ENCODE measurements at places on chromosomes 7 and 10. TPM values are rescaled to one million over a fixed set of nuclear protein-coding genes. Genes with fewer than 3 reads are reported as not detected.

DNA sequence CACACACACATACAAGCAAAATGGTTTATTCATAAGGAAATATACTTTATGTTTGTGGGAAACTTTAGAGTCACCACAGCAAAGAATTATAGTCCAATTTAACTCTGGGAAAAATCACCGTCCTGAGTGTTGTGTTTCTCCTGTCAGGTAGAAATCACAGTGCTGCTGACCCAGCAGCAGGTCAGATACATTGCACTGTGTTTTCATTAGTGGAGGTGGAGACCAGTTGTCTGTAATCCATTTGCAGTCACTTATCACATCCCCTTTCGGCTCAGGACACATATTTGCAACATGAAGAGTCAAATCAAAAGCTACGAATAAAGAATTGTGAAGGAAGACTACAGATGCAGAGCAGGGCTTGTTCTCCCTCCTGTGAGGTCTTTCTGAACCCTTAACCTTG lies 799.6 kb downstream of the GRM8 start:
- no peak overlapping the region for H3K4me3 ChIP-seq

- H3K27ac ChIP-seq, result peak overlapping the region; percentile 9
- no peak overlapping the region for H3K4me3 ChIP-seq
- H3K27me3 ChIP-seq, result no peaks in the 10 kb centered on the region
Observed at GRCh38 chr7:99398891-99399445, 9.4 kb downstream of the PDAP1 start.

The ITGA8 gene
- total RNA-seq, result 1.7 TPM

GRCh38 chr7:108015740-108016139 lies 12.8 kb upstream of the LAMB1 start:
- H3K4me3 ChIP-seq, result no peak overlapping the region
- H3K36me3 ChIP-seq, result no peaks in the 10 kb centered on the region
- peaks cover 30% of the 10 kb centered on the region for H3K4me1 ChIP-seq
- no peak for DNase-seq

DNA sequence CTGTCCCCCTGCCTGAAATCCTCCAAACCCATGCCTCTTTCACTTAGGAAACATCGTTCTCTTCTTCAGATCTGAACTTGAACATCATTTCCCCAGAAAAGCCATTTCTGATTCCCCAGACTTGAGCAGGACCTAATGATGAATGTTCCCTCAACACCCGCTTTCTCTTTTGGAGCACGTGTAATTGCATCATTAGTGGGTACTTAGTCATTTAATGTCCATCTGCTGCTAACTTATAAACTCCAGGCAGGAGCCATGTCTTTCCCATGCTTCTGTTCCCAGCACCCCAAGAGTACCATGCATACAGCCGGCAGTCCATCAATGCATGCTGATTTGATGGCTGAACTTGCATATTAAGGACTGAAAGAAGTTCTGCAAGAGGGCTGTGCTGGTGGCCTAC lies 36.5 kb upstream of the ECHDC3 start:
- no peak overlapping the region for H3K4me3 ChIP-seq
- H3K4me1 ChIP-seq, result no peaks in the 10 kb centered on the region
- H3K27ac ChIP-seq, result no peak overlapping the region
- H3K36me3 ChIP-seq, result no peaks in the 10 kb centered on the region
- H3K27me3 ChIP-seq, result peaks cover 20% of the 10 kb centered on the region
- no peak for DNase-seq

DNA sequence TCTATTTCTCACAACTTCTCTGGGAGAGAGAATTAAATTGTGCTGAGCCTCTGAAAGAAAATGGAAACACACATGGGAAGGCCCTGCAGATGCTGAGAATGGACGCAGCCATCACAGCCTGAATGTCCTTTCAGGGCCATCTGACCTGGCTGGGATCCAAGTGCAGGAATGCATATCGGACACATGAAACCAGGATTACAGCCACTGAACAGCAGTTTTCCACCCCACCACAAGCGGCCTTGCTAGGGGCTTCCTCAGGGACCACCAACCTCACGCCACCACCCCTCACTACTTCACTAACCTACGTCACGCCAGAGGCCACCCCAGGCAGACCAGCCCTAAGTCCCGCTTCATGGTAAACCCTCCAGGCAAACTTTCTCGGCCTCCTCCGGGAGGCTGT lies 103.3 kb downstream of the DIP2C start:
- H3K27me3 ChIP-seq, result no peaks in the 10 kb centered on the region
- H3K27ac ChIP-seq, result no peak overlapping the region
- no peak for DNase-seq
- no peak overlapping the region for H3K4me3 ChIP-seq

The PDK4 gene
- 325 TPM for total RNA-seq

DNA sequence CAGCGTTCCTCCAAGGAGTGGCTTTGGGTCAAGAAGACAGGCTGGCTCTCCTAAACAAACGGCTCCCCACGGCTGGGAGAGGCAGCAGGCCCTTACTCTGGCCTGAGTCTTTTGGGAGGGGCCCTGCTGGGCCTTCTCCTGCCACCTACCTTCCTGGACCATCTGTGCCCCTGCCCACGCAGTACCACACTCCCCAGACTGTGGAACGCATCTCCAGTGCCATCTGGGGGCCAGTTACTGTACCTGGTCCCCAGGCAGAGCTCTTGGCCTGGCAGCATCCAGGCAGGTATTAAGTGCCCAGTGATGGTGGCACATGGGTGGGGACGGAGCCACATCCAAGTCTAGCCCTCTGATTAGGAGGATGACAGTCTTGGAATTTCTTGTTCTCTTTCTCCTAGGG lies 14.4 kb downstream of the ALKBH4 start:
- peaks cover 4% of the 10 kb centered on the region for H3K4me1 ChIP-seq
- H3K27me3 ChIP-seq, result no peaks in the 10 kb centered on the region
- peaks cover 20% of the 10 kb centered on the region for H3K36me3 ChIP-seq
- no peak overlapping the region for H3K27ac ChIP-seq

The SPDYE8 gene
- not detected for total RNA-seq

The PDE6C gene
- not detected for total RNA-seq

DNA sequence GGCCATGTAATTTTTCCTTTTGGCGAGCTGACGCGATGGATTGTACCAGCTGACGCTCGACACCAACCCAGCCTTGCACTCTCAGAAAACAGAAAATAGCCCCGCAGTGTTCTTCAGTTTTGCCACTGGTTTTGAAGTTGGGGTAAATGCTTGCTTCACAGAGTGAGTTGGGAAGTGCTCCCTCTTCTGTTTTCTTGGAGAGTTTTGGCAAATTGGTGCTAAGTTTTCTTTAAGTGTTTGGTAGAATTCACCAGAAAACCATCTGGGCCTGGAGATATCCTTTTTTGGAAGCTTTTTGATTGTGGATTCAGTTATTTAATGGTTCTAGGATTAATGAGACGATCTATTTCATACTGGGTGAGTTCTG lies 252.8 kb downstream of the ELFN1 start:
- no peak overlapping the region for H3K4me3 ChIP-seq

- no peaks in the 10 kb centered on the region for H3K4me1 ChIP-seq
- no peaks in the 10 kb centered on the region for H3K27me3 ChIP-seq
- no peaks in the 10 kb centered on the region for H3K36me3 ChIP-seq
- H3K27ac ChIP-seq, result no peak overlapping the region
Observed at GRCh38 chr10:44422570-44423101, 37.7 kb upstream of the CXCL12 start.

- no peaks in the 10 kb centered on the region for H3K36me3 ChIP-seq
- H3K4me3 ChIP-seq, result no peak overlapping the region
- H3K4me1 ChIP-seq, result no peaks in the 10 kb centered on the region
- DNase-seq, result no peak
- peaks cover 22% of the 10 kb centered on the region for H3K27me3 ChIP-seq
- H3K27ac ChIP-seq, result no peak overlapping the region
Observed at GRCh38 chr10:93095225-93095624, 21.5 kb downstream of the CYP26A1 start.

The CFAP58 gene
- total RNA-seq, result 3.5 TPM

GRCh38 chr10:86225103-86225782 lies 141.4 kb downstream of the GRID1 start:
- no peak overlapping the region for H3K27ac ChIP-seq
- no peaks in the 10 kb centered on the region for H3K4me1 ChIP-seq
- H3K36me3 ChIP-seq, result no peaks in the 10 kb centered on the region
- H3K4me3 ChIP-seq, result no peak overlapping the region

DNA sequence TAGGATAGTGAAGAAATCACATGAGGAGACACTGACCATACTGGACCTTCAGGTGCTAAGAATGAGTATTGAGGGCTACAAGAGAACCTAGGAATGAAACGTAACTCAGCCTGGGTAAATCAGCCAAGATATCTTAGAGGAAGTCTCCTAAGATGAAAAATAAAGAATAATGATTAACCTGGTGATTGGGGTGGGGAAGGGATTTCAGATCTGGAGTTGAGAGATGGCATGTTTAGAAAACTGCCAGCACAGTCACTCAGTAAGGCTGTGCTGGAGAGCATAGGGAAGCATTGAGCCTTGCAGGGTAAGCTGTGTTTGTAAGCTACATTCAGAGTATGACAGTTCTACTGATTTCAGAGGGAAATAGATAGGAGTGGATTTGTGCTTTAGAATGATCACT lies 1.9 kb upstream of the MALRD1 start:
- no peak overlapping the region for H3K27ac ChIP-seq
- H3K4me1 ChIP-seq, result no peaks in the 10 kb centered on the region
- H3K36me3 ChIP-seq, result no peaks in the 10 kb centered on the region
- H3K4me3 ChIP-seq, result no peak overlapping the region
- no peaks in the 10 kb centered on the region for H3K27me3 ChIP-seq

The DLX6 gene
- not detected for total RNA-seq

DNA sequence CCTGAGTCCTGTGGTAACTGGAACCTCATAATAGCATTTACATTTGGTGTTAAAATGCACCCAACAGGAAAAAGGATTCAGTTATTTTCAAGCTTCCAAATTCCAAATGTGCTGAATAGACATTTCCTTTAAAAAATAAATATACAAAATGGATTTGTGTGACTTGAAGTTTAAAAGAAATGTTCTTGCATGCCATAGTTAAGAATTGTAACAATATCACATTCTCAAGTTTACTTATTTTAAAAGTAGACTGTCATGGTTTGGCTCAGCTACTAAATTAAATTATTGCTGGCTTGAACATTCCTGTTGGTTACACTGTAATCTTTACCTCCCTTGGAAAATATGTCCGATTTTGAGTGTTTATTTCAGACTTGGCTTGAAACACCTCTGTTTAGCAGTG lies 31.5 kb downstream of the BICC1 start:
- H3K36me3 ChIP-seq, result no peaks in the 10 kb centered on the region
- H3K4me1 ChIP-seq, result no peaks in the 10 kb centered on the region
- no peak overlapping the region for H3K4me3 ChIP-seq

The PAX4 gene
- total RNA-seq, result not detected

- DNase-seq, result no peak
- H3K36me3 ChIP-seq, result no peaks in the 10 kb centered on the region
- no peaks in the 10 kb centered on the region for H3K27me3 ChIP-seq
- H3K4me1 ChIP-seq, result no peaks in the 10 kb centered on the region
- no peak overlapping the region for H3K4me3 ChIP-seq
Observed at GRCh38 chr7:70285854-70286253, 687.6 kb downstream of the AUTS2 start.

The ADCYAP1R1 gene
- 2.5 TPM for total RNA-seq

- no peak overlapping the region for H3K27ac ChIP-seq
- peaks cover 14% of the 10 kb centered on the region for H3K27me3 ChIP-seq
- no peak for DNase-seq
- H3K4me3 ChIP-seq, result no peak overlapping the region
Observed at GRCh38 chr10:80718024-80718423, 180.3 kb downstream of the SH2D4B start.

GRCh38 chr7:43112941-43113621 lies 634 bp downstream of the HECW1 start:
- H3K36me3 ChIP-seq, result no peaks in the 10 kb centered on the region
- H3K4me3 ChIP-seq, result peak overlapping the region; percentile 64
- peak; percentile 13 for DNase-seq
- peaks cover 99% of the 10 kb centered on the region for H3K27me3 ChIP-seq
- H3K4me1 ChIP-seq, result peaks cover 21% of the 10 kb centered on the region

The LIPF gene
- not detected for total RNA-seq

DNA sequence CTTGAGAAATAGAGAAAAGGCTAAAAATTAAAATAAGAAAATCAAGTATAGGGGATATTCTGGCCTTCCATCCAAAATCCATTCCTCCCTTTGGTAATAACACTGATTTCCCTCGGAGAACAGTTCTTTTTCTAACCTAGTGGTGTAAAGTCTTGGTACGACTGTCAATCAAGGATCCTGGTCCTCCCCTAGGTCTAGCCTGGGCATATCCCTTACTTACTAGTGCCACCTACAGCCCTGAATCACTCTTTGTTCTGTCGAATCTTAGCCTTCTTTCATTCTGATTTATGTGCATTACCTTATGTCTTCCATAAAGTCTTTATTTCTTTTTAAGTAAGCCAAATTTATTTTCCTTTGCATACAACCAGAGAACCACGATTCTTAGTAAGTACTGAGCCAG lies 298.7 kb upstream of the LRRTM3 start:
- no peak overlapping the region for H3K27ac ChIP-seq
- no peaks in the 10 kb centered on the region for H3K4me1 ChIP-seq
- DNase-seq, result no peak
- no peak overlapping the region for H3K4me3 ChIP-seq

- peak overlapping the region; percentile 95 for H3K27ac ChIP-seq
- peak overlapping the region; percentile 85 for H3K4me3 ChIP-seq
- DNase-seq, result no peak
- H3K27me3 ChIP-seq, result no peaks in the 10 kb centered on the region
- peaks cover 26% of the 10 kb centered on the region for H3K4me1 ChIP-seq
Observed at GRCh38 chr7:130669085-130669700, 645 bp upstream of the COPG2 start.

The OPN4 gene
- total RNA-seq, result 0.25 TPM

DNA sequence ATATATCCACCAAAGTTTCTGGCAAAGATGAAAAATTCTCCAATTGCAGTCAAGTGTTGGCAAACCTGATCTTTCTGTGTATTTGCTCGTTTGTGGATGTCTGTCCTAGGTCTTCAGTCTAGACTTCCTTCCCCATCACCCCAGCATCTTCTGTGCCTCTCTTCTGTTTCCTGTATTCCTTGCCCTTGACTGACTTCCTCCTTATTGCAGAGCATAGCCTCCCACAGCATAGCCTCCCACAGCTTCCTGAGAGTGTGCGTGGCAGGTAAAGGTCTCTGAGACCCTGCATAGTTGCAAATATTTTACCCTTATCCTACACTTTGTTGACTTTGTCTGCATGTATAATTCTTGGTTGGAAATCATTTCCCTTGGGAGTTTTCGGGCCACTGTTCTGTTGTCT lies 18.4 kb downstream of the SLC18A2 start:
- no peaks in the 10 kb centered on the region for H3K36me3 ChIP-seq
- peaks cover 98% of the 10 kb centered on the region for H3K27me3 ChIP-seq
- DNase-seq, result no peak
- no peak overlapping the region for H3K4me3 ChIP-seq

- no peak for DNase-seq
- no peak overlapping the region for H3K27ac ChIP-seq
- peaks cover 42% of the 10 kb centered on the region for H3K27me3 ChIP-seq
- H3K4me3 ChIP-seq, result no peak overlapping the region
Observed at GRCh38 chr10:77478247-77478961, 159.2 kb downstream of the KCNMA1 start.

The EBLN1 gene
- total RNA-seq, result not detected

The CPSF4 gene
- 17.9 TPM for total RNA-seq

The SHH gene
- total RNA-seq, result not detected

GRCh38 chr10:47244560-47245500 lies 55.2 kb upstream of the GDF10 start:
- no peak overlapping the region for H3K4me3 ChIP-seq
- H3K4me1 ChIP-seq, result no peaks in the 10 kb centered on the region
- no peak overlapping the region for H3K27ac ChIP-seq
- H3K27me3 ChIP-seq, result peaks cover 65% of the 10 kb centered on the region

- peak; percentile 63 for DNase-seq
- peaks cover 10% of the 10 kb centered on the region for H3K27me3 ChIP-seq
- H3K36me3 ChIP-seq, result no peaks in the 10 kb centered on the region
- H3K4me3 ChIP-seq, result no peak overlapping the region
Observed at GRCh38 chr7:128879939-128880746, 17.5 kb downstream of the ATP6V1F start.

Data from left ventricle myocardium inferior (tissue), 1 donor.